ENCODE measurements at places on chromosomes 4 and X.

GRCh38 chr4:118888666-118889311 lies at the start of gene SYNPO2:
Gene SYNPO2, plus strand, starts transcription at chr4:118888854. Its CDS starts 183 bp downstream, at chr4:118889037.
- no peak for DNase-seq

DNA sequence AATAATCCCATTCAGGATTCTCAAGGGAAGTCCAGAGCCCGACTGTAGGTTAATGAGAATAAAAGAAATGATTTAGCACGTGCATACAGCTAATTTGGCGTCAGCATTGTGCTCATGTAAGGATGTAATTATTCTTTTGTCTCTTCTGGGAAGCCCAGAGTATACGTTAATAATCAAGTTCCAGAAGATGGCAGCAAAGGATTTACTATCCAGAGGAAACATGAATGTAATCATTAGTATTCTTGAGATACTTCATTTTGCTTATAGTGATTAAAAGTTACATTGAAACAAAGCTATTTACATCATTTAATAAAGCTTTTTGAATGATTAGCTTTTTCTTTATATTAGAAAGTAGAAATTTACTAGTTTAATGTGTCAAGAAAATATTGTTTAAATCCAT lies 27.1 kb upstream of the MAP9 start:
- DNase-seq = no peak

DNA sequence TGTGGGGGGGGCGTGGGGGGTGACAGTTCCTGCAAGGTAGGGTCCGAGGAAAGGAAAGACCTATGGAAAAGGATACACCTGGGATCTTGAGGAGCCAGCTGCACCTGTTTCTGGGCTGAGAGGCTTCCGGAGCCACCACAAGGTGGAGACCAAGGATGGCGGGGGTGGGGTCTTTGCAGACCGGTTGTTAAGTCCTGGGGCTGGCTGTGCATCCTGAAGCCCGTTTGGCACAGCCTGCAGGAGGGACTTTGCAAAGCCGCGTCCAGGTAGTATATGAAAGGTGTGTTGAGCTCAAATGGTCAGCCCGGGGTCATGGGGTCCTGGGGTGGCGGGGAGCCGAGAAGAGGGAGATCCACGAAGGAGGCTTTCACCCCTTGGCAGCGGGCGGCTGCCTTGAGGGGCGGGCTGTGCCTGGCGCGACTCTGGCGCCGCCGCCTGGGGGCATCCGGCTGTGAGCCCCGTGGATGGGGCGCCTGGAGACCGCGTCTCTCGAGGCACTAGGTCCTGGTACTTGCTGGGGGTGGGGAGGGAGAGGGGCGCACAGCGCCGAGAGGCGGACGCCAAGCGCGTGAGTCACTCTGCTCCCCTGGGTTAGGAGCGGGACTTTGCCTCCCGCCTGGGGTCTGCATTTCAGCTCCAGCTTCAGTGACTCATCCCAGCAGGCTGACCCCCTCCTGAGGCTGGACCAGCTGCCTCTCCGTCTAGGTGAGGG lies 58.2 kb upstream of the DYNLT3 start:
- DNase-seq = peak; percentile 1

GRCh38 chr4:59195839-59196238 lies 2004.3 kb upstream of the ADGRL3 start:
- no peak for DNase-seq

GRCh38 chr4:137300776-137301175 lies 231.5 kb downstream of the PCDH18 start:
- no peak for DNase-seq

GRCh38 chr4:128711361-128711760 lies 98.1 kb upstream of the JADE1 start:
- no peak for DNase-seq

- DNase-seq = no peak
Observed at GRCh38 chr4:107449611-107450369, 270.2 kb downstream of the PAPSS1 start.

- DNase-seq = no peak
Observed at GRCh38 chr4:83043801-83044407, 8.9 kb downstream of the COPS4 start.

DNA sequence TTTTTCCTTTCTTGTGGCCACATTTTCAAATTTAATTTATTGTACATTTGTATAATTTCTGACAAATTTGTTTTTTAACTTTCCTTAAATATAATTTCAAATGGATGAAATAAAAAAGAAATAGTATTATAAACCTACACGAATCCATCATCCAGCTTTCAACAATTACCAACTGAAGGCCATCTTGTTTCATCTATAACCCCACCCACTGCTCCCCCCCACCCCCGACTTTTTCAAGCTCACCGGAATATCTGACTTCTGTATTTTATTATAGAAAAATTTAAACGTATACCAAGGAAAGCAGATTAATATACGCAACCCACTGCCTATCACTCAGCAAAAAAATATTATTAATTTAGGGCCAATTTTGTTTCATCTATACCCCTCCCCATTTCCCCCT lies 1.1 kb downstream of the MORF4L2 start:
- peak; percentile 18 for DNase-seq

DNA sequence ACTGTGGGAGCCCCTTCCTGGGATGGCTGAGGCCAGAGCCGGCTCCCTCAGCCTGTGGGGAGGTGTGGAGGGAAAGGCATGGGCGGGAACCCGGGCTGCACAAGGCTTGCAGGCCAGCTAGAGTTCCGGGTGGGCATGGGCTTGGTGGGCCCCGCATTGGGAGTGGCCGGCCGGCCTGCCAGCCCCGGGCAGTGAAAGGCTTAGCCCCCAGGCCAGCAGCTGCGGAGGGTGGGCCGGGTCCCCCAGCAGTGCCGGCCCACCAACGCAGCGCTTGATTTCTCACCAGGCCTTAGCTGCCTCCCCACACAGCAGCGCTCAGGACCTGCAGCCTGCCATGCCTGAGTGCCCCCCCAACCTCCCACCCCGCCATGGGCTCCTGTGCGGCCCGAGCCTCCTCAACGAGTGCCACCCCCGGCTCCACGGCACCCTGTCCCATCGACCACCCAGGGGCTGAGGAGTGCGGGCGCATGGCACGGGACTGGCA lies 78.0 kb downstream of the COX7B2 start:
- no peak for DNase-seq

- no peak for DNase-seq
Observed at GRCh38 chr4:134027931-134028330, 173.7 kb downstream of the PABPC4L start.

GRCh38 chrX:31604629-31605221 lies 532.9 kb upstream of the FTHL17 start:
- no peak for DNase-seq

DNA sequence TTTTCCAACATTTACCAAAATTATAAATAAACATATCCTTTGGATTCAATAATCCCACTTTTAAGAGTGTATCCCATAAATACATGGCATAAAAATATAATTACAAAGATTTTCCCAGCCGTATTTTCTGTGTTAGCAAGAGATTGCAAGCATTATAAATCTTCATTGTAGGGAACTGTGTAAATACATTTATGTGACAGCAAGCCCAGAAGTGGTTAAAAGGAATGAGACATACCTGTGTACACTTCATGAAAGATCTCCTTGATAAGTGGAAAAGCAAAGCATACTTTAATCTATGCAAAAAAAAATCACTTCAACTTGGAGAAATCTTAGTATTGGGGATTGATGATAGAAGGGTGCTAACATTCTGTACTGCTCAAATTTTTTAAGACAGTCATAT lies 173.1 kb downstream of the GASK1B start:
- DNase-seq = no peak

GRCh38 chr4:109552237-109552636 lies 7.8 kb upstream of the MCUB start:
- DNase-seq = no peak

DNA sequence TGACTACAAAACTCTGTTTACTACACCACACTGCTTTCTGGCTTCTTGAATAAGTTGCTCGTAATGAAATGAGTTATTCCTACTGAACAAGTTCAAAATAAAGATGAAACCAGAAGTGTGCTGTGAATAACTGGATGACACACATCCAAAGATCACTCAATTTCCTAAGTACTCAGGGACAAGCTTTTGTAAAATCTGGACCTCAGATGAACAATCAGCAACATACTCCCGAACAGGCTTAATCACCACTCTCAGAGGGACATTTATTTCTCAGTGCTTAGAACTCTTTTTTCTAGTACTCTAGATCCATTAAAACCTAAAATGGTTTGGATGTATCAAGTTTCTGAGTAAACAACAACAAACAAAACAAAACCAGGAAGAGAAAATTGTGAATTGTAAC lies 61.5 kb upstream of the EXOC1L start:
- DNase-seq = no peak

DNA sequence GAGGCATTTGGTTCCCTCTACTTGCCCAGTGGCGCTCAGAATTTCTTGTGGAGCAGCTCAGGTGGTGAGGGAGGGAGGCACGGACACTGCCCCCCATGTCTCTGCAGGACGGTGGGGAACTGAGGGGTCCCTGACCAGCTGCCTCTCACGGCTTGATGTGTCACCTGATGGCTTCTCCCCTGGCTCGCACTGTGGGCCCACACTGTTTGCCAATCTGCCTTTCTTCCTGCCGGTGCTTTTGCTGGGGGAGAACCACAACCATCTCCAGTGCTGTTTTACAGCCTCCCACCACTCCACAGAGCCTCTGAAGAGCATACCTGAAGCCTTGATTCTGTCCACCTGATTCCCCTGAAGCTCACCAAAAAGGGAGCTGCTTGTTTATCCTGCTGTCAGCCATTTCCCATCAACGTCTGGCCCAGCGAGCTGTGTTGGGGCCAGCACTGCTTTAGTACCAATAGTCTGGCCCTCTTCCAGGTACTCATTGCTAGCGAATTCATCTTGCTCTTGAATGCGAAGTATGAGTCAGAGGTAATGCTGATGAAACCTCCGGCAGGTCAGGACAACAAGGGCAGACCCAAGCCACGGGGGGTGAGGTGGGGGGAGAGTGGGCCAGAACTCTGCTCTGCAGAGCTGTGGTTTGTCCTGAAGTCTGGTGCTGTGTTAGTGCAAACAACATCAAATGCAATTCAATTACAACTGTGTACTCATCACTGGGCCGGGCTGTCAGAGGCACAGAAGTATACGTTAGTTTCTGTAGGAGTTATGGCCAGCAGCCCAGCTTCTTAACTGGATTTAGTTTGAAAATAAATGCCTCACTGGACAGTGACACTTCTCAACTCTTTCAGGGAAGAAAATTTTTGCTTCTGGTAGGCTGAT lies 208.3 kb upstream of the JADE1 start:
- peak; percentile 60 for DNase-seq

DNA sequence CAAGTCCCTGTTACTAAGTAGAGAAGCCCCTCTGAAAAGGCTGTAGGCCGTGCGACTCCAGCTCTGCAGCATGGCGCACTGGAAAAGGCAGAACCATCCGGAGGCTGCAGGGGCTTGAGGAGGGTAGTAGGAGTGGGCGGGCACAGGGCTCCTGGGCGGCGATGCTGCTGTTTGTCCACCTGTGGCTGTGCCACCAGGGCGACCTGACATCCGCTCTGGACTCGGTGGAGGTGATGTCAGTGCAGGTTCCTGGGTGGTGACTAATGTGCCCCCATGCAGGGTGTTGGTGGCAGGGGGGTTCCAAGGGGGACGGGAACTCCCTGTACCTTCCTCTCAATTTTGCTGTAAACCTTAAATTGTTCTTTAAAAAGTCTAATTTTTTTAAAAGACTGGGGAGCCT lies 58.3 kb downstream of the PCGF3 start:
- no peak for DNase-seq

- DNase-seq = no peak
Observed at GRCh38 chr4:155047755-155048154, 160.7 kb upstream of the NPY2R start.

DNA sequence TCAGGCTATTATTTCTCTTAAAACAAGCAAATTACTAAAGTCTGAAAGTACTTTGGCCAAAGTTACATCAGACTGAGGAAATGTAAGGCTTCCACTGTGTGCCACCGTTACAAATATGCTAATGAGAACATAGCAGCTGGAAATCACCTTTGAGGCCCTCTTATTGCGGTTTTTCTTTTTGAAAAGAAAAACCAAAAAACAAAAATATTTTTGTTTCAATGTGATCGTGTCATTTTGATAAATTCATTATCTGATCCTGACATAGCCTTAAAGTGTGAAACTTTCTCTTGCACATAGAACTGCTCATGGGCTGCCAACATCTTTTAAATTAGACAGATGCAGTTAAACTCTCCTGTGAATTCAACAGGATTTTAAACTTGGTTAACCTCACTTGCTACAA lies 2.8 kb upstream of the TIFA start:
- no peak for DNase-seq

DNA sequence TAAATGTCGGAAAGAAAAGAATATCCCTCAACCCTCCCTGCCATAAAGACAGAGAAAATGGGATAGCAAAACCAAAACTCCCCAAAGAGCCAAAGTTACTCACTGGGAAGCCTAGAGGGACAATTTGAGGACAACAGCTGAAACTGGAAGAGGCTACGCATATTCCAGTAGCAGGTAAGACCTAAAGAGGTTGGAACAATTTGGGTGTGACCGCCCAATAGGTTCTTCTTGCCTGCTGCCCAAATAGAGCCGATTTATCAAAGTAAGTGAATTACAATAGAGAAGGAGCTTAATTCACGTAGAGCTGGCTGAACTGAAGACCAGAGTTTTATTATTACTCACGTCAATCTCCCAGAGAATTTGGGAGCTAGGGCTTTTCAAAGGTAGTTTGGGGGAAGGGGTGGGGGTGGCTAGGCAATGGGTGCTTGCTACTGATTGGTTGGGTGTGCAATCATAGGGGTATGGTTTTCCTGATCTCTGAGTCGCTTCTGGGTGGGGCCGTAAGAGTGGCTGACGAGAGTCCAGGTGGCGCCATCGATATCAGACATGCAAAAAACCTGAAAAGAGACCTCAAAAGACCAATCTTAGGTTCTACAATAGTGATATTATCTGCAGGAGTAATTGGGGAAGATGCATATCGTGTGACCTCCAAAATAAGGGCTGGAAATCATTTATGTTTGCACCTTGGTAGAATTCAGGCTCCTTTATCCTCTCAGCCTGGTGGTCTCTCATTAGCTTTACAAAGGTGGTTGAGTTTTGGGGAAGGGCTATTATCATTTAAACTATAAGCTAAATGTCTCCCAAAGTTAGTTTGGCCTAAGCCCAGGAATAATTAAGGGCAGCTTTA lies 39.0 kb upstream of the SLC7A3 start:
- peak; percentile 77 for DNase-seq

DNA sequence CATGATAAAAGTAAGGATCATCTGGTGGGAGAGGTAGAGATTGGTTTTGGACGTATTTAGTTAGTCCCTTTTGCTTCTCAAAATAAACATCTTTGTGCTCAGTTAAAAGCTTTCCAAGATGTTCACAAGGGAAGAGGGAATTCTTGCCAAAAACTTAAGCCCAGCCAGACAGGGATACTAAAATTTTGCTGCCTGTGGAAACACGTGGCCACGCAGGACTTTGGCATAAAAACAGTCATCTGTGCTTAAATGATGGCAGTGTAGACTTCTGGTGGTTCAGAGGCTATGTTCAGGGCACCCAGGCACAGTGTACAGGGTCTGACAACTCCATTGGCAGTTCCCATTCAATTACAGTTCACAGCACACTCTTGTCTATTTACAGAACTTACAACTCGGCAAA lies 93.2 kb upstream of the JADE1 start:
- no peak for DNase-seq

- no peak for DNase-seq
Observed at GRCh38 chr4:98399915-98400314, 138.7 kb downstream of the RAP1GDS1 start.

GRCh38 chr4:118821590-118822293 lies 14.2 kb downstream of the SEC24D start:
- no peak for DNase-seq

GRCh38 chr4:89482926-89483595 lies 175.5 kb upstream of the GPRIN3 start:
- DNase-seq = no peak

Measured in K562 (cell line).